Immature natural killer cell (primary cell): ENCODE measurements at places on chromosomes 3 and 15. TPM values are rescaled to one million over a fixed set of nuclear protein-coding genes. Genes with fewer than 3 reads are reported as not detected.

DNA sequence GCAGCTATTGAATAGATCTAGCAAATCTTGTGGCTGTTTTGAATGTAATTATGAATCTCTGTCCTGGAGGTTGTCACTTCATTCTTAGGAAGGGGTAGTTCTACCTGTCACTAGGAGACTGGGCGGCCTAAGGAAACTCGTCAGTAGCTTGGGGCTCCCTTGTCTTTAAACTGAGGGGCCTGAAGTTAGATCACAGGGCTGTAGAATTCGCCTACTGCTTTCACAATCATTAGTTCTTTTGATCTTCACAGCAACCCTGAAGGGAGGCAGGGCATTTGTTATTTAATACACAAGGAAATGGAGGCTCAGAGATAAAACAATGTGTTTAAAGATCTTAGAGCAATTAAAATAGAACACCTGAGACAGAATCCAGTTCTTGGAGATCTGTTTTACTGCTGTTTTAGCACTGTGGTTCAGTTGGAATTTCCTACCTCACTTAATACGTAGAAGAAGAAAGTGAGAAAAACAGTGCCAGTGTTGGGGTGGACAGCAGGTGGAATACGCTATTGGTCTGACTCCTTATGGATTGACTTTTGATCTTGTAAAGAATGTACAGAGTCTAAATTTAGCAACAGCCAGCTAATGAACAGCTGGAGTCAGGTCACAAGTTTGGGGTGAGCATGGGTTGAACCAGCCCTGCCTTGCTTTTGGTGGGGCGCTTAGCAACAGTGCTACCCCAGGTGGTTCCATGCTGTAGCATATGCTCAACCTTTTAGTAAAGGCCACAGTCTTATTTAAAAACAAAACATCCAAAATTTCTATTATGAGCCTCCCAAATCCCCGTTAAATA is 71.4 kb upstream of the BHLHE40 start:
- DNase-seq: peak; percentile 34

DNA sequence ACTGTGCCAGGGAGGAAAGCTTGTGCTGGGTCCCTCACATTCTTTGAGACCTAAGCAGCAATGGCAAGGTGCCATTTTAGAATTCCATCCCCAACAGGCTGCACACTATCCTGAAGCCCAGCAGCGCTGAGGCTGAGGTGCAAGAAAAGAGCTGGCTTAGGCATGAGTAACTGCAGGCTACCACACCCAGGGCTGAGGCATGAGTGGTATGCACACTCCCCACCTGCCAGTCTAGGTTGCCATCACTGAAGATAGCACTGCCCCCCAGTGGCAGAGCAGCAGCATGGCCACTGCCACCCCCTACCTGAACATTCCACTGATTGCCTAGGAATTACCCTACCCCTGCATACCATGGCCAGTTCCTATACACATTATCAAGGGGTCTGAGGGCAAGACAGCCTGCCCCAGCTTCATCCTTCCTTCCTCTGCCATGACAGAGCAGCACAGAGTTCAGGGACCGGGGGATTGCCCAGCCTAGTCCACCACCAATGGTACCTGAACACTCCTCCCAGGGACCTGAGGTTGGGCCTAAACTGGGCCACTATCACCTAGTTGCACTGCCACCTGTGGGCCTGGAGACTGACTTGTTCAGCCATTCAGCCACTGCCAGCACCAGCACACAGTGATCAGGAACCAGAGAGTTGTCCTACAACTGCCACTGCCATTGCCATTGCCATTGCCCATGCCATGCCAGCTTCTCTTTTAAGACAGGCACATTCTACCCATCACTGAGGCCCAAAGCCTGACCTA is 129.8 kb downstream of the SATB1 start:
- DNase-seq: no peak

NRG4 gene
- not detected for polyA plus RNA-seq

- no peak for DNase-seq
Measured at GRCh38 chr15:61205346-61205921, 23.7 kb downstream of the RORA start.

DNA sequence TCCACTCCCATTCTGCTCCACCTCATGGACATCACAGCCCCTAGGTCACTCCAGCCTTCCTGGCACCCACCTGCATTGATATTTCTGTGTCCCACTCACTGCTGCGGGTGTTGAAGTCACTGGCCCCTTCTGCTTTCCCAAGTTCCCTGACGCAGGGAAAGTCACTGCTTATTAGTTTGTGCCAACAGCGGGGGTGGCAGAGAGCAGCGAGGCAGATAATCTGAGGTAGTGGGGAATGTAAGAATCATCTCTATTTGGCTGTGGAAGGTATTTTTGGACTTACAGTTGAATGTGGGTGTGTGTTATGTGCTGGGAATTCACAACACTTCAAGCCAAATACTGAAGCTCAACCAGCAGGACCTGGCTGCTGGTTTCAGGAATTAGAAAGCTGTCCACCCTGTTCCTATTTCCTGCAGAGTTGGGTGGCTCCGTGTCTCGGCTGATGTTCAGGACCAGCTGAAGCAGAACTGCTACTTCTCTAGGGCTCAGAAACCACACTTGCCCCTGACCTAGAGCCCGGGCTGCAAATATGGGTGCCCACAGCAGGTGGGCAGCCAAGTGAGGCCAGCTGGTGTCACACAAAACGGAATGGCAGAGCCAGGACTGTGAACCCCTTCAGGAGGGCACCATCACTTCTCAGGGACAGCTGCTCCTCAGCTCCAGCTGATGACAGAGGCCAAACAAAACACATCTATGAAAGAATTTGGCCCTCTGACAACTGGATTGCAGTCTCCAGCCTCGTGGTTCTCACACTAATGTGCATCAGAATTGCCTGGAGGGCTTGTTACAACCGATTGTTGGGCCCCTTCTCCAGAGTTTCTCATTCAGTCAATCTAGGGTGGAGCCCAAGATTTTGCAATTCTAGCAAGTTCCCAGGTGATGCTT is 57.7 kb downstream of the SEMA5B start:
- DNase-seq: no peak

DNA sequence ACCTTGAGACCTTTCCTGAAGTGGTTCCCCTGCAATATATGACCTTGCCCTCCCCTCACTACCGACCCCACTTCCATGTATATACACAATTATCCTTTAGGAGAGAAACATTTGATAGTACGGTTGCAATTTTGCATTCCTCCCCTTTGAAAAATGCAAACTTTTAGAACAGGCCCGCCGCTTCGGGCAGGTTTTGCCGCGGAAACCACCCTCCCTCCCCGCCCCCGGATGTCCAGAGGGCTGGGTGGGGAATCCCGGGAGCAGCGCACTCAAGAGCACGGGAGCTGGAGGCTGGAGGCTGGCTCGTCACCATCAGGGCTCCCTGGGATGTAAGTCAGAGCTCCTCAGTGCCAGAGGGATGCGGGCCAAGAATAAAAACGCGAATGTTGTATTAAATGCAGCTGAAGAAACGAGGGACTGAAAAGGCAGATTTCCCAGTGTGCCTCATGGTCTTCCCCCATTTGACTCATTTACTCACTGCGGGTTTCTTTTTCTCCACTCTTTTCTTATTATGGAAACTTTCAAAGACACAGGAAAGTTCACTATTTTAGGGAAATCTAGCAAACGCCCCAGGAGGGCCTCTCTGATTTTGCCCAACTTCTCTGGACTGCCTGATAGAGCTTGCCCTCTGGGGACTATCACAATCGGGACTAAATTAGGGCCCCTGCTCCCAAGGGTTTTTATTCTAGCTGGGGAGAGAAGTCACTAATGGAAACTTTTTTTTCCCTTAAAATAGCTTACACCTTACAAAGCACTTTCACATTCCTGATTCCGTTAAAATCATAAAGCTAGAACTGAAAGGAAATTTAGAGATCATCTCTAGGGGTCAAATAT is 2.9 kb upstream of the USP3 start:
- DNase-seq: no peak

- no peak for DNase-seq
Measured at GRCh38 chr15:100711516-100712021, 109.2 kb downstream of the ASB7 start.

- DNase-seq: no peak
Measured at GRCh38 chr3:149460117-149460516, 14.4 kb upstream of the TM4SF4 start.

DNA sequence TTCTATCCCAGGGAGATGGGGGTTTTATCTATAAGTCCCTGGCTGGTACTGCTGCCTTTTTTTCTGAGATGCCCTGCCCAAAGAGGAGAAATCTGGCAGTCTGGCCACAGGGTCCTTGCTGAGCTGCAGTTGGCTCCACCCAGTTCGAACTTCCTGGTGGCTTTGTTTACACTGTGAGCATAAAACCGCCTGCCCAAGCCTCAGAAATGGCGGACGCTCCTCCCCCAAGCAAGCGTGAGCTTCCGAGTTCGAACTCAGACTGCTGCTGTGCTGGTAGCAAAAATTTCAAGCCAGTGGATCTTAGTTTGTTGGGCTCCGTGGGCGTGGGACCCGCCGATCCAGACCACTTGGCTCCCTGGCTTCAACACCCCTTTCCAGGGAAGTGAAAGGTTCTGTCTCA is 126.8 kb upstream of the SUCLG2 start:
- DNase-seq: no peak

GRCh38 chr15:31955734-31956133 is 74.6 kb upstream of the CHRNA7 start:
- DNase-seq: no peak

- no peak for DNase-seq
Measured at GRCh38 chr15:83613714-83614113, 40.2 kb upstream of the ADAMTSL3 start.

CILP gene
- not detected for polyA plus RNA-seq

ZNF80 gene
- polyA plus RNA-seq: 0.81 TPM

ACKR2 gene
- polyA plus RNA-seq: not detected

GRCh38 chr15:36579792-36580431 is 486 bp downstream of the CDIN1 start:
- DNase-seq: no peak

BNC1 gene
- not detected for polyA plus RNA-seq

GRCh38 chr3:119729996-119730395 is 27.2 kb downstream of the CFAP91 start:
- no peak for DNase-seq

- DNase-seq: no peak
Measured at GRCh38 chr3:64133987-64134386, 91.3 kb downstream of the PRICKLE2 start.

DNA sequence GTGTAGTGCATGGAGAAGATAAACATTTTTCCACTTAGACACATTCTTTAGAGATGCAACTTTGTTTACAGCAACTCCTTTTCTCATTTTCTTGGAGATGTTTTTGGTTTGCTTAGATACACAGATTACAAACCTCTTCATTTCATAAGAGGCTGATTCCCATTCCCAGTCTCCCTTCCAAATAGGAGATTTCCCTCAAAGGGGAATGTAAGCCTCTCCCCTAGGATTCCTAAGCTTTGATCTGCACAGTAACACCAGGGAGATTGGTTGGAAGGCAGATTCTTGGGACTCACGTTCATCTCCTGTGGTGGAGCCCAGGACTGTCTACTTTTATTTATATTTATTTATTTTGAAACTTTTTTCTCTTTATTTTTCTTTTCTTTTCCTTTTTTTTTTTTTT is 63.2 kb downstream of the MCTP2 start:
- no peak for DNase-seq

OXTR gene
- polyA plus RNA-seq: 0.22 TPM

- DNase-seq: no peak
Measured at GRCh38 chr15:70195587-70196305, 98.0 kb upstream of the TLE3 start.

DNA sequence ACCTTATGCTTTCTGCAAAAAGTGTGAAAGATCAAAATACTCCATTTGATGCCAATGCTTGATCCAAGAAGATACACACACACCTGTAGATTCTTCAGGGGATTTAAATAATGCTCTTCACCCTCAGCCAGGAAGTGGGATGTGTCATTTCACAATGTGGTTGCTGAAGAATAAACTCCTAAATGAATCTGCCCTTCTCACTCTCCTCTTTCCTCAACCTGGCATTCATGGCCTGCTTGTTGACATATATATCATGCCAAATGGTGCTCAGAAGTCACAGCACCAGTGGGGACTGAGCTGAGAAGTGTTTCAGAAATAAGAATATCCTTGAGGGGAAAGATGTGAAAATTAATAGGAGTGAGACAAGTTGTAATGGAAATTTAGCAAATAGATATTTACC is 146.6 kb upstream of the ARHGEF26 start:
- DNase-seq: no peak

GRCh38 chr3:159608311-159608710 is 380.3 kb upstream of the IL12A start:
- no peak for DNase-seq

- DNase-seq: no peak
Measured at GRCh38 chr15:76866716-76867321, 38.3 kb downstream of the SCAPER start.

- no peak for DNase-seq
Measured at GRCh38 chr15:83206526-83207008, 1.1 kb downstream of the HDGFL3 start.

DNA sequence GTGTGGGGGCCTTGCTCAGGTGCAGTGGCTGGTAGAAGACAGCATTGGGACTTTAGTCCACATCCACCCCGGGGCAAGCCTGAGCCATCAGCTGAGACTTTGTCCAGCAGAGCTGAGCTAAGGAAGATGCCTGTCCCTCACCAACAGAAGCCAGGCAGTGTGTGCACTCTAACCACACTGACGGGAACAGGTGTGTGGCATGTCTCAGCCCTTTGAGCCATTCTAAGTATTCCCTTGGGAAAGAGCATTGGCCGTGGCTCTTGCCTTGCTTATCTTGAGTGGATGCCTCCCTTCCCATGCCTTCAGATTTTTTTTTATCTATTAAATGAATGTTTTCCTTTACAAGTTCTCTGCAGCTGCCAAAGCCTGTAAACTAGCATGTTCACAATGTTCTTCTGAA is 3.5 kb downstream of the GABRA5 start:
- no peak for DNase-seq

DNA sequence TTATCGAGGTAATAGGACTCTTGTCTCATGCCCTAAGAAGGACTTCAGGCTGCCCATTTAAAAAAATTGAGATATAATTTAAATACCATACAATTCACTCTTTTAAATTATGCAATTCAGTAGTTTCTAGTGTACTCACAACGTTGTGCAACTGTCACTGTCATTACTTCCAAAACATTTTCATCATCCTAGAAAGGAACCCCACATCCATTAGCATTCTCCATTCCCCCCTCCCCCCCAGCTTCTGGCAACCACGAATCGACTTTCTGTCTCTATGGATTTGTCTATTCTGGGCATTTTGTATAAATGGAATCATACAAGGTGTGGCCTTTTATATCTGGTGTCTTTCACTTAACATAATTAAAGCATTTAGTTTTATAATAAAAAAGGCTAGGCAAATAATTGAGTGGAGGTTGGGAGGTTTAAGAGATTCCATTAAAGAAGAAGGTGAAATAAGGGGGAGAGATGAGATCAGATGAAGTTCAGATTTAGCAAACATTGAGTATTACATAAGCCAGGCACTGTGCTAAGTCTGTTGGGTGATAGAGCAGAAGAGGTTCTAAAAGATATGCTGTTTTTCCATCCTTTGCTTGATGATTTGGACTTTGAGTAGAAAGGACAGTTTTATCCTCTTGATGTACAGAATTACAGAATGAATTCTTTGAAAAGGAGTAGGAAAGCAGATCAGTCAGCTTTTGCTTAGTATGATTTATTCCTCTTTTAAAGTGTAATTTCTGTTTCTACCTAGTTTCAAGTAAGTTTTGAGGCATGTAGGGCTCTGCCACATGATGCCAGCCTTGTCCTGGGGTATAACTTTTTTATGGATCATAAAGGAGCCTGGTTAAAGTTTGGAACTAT is 36.3 kb downstream of the UBE2E2 start:
- DNase-seq: no peak
